ENCODE measurements at places on chromosomes 7 and 10.
A peak's percentile ranks its signal among the peaks of the same experiment; 100 is the strongest.

- DNase-seq, result no peak
These were observed 7.7 kb downstream of the SLC37A3 start for GRCh38 chr7:140390466-140391190.

- no peak for DNase-seq
These were observed 95.0 kb upstream of the DDC start for GRCh38 chr7:50660040-50660829.

DNA sequence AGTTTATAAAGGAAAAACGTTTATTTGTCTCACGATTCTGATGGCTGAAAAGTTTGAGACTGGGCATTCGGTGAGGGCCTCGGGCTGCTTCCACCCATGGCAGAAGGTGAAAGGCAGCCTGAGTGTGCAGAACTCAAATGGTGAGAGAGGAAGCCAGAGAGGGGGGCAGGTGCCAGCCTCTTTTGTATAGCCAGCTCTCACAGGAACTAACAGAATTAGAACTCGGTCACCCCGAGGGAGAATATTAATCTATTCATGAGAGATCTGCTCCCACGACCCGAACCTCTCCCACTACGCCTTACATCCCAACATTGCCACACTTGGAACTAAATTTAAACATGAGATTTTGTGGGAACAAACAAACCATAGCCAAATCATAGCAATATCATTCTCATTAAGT is 112.6 kb downstream of the ZPBP start:
- DNase-seq, result no peak

- no peak for DNase-seq
These were observed 10.4 kb downstream of the VCL start for GRCh38 chr10:74008212-74008731.

DNA sequence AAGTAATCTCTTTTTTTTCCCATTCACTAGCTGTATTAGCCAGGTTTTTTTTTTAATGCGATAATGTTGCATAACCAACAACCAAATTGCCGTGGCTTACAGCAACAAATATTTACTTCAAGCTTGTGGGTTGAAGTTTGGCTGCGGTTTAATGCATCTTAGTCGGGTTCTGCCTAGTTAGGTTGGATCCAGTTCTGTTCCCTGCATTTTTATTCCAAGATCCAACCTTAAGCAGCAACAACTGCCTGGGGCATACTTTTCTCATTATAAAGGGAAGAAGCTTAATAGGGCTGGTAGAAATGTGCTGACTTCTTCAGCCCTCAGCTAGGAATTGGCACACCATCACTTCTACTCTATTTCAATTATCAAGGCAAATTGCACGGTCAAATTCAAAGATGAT is 1115.5 kb upstream of the AUTS2 start:
- no peak for DNase-seq

DNA sequence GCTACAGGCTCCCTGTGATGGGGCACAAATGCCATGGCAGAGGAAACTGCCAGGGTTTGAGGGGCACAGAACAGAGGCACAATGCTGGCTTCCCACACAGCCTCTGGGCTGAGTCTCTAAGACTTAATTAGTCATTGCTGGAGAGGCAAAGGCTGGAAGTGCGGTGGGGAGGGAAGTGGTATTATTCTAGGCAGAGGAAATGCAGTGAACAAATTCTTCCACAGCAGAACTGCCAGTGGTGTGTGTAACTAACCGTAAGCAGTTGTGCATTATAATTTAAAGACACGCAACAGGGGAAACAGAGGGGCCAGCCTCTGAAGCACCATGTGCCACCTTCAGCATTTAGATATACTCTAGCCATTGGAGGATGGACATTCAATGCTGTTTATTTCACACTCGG is 12.8 kb downstream of the ICA1 start:
- no peak for DNase-seq

GRCh38 chr7:30869794-30870611 is 41.6 kb upstream of the AQP1 start:
- no peak for DNase-seq

DNA sequence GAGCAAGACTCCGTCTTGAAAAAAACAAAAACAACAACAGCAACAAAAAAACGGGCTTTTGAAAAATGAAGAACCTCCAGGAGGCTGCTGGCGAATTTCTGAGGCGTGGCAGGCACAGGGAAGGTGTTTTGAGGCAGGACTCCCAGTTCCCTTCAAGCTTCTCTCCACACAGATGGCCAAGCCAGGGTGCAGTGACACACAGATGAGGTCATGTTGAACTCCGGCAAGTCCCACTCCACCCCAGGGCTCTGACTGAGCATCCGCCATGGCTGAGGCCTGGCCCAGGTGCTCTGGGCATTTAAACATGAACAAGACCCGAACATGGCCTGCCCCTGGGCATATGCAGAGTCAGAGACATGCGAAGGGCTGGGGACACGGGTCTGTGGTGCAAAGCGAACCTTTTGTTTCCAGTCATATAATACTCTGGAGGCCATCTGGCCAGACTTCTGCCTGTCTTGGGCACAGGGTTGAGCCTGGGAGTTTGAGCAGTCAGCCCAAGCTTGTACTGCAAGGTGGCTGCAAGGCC is 514.6 kb upstream of the FOXK1 start:
- no peak for DNase-seq

DNA sequence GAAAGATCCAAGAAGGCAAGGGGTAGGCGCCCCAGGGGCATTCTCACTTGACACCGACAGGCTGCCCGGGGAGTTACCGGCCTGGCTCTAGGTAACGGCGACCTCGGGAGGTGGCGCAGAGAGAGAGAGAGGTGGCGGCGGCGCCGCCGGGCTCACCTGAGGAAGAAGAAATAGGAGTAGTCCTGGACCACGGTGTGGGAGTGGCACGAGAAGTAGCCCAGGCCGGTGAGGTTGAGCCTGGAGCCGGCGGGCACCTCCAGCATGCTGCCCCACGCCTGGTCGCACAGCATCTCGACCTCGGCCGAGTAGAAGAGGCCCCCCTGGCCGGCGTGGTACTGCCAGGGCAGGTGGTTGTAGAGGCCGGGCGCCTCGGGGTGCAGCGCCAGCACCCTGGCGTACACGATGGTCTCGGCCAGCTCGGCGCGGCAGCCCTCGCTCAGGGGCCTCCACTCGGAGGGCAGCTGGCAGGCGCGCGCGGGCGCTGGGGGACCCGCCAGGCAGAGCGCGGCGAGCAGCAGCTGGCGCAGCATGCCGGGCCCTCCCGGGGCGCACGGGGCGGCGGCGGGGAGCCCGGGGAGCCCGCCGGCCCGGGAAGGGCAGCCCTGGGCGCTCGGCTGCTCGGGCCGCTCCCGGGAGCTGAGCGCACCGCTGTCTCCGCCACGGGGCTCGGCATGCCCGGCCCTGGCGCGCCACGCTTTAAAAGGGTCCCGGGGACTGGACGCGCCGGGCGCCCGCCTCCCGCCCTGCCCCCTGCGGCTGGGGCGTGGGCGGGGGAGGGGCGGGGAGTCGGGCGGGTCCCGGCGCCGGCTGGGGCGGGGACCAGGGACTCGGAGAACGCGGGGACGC is at the start of gene CCDC3:
Gene CCDC3, minus strand, starts transcription at position 673 of the 846 bp plus-strand sequence. Its CDS starts 143 bp downstream, at position 530.
- DNase-seq, result no peak

DNA sequence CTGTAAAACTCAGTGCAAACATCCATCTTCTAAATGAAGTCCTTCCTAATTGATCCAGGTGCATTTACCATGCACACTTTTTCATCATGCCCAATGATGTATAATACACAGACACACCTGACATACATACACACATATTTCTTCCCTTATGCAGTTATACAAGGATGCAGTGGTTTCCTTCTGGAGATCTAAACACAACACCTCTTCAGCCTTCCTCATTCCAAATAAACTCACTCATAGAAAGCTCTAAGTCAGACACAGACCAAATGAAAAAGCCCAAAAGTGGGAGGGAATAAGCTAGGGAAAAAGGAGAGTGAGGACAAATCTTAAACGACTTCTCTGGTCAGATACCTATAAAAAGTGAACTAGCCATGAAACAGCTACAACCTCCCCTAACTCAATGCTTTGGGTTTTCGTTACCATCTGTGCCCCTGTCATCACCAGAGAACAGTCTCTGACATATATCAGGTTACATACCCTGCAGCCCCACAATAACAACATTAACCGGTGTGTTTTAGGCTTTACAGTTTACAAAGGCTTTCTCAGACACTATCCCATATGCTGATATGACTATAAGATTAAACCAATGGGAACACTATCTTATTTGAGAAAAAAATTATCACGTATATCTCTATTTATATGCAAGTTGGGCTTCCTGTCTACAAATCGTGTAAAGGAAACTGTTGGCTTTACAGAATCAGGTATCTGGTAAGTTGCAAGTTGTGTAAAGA is 675.2 kb downstream of the PHTF2 start:
- DNase-seq, result no peak

DNA sequence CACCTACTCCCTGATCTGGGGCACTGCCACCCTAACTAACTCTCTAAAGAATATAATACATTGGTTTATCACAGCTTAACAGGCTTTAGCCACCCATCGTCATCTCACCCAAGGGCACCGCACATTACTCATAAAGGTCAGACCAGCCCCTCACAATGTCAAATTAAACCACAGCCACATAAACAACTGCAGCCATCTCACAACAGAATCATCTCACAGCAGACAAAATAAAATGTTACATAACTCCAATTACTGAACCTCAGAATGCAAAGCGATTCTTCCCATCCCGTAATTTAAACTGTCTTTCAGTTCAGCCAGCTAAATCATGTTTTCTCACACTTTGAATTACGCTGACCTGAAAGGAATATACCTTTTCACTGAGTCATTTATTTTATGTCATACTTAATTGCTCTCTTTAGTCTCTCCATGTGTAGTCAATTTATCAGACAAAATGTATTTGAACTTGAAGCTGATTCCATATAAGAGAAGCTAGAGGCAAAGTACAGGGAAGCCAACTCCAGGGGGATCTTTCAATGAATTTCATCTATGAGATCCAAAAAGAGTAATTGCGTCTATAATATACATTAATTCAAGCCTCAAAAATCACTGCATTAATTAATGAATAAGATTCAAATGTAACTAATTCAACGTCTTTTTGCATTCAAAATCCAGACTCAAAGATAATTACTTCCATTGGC is 96.9 kb upstream of the NEBL start:
- no peak for DNase-seq

GRCh38 chr7:157404845-157405481 is 68.2 kb downstream of the DNAJB6 start:
- peak; percentile 67 for DNase-seq

DNA sequence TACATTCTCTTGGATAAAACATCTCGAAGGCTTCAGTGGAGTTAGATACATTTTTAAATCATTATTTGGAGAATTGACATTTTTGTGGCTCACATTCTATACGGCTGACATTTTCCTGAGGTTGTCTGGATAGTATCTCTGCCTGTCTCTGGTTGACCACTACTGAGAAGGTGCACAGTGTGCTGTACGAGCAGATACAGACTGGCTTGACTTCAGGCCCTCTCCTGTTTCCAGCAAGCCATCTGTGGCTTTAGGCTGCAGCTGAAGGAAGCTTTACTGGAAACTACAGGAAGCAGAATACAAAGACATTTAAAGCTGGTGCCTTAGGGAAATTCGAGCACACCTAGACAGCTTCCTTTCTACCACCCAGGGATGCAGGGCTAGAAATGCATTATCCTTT is 39.3 kb upstream of the RSU1 start:
- no peak for DNase-seq

- no peak for DNase-seq
These were observed 2.6 kb upstream of the ADO start for GRCh38 chr10:62801871-62802270.

- DNase-seq, result no peak
These were observed 24.7 kb upstream of the SLC18A3 start for GRCh38 chr10:49585387-49585786.

GRCh38 chr10:25694206-25694933 is 239.7 kb upstream of the MYO3A start:
- DNase-seq, result no peak

GRCh38 chr7:139902436-139903102 is 73.5 kb downstream of the TBXAS1 start:
- no peak for DNase-seq

DNA sequence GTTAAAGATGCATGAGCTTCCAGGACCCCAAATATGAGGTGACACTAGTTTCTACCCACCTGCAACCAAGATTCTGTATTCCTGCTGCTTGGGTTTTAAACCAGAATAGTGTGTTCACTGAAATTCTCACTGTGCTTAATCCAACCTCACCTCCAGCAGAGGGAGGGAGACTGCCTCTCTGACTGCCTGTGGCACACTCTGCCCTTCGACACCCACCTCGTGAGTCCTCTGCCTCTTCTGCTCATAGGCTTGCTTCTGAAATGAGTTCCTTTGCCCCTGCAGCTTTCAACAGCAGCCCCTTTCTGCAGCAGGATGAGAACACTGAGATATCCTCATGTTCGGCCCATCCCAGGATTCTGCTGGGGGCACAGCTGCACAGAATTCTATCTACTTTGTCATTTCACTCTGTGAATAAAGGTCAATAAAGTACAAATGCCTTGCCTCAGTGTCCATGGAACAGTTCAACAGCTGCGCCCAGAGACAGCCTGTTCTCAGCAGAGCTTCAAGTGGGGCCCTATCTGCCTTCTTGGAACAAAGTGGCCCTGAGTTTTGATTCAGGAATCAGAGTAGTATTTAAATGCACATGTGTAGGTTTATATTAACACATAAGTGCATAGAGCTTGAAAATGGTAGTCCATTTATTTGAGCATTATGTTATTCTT is 632.5 kb downstream of the TNS3 start:
- no peak for DNase-seq

GRCh38 chr10:6044751-6045313 is 17.3 kb downstream of the IL2RA start:
- DNase-seq, result no peak

- no peak for DNase-seq
These were observed 6.8 kb downstream of the POLM start for GRCh38 chr7:44075296-44076075.

- no peak for DNase-seq
These were observed 143.7 kb downstream of the ELMO1 start for GRCh38 chr7:37304921-37305320.

DNA sequence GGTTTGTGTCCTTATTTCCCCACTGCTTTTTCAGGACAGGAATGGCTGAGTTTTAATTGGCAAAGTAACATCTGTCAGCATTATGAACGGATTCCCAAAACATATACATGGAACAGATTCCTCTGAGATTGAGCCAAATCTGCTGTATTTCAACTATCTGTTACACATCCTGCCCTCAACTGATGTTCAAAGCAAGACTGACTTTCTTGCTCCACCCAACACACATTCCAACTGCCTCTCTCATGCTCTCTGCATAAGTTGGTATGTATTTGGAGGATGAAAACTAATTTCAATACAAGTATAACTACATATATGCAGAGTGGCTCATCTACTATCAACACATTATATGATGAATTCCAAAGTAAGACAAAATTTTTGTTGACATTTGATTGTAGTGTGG is 342.2 kb downstream of the GATA3 start:
- no peak for DNase-seq

- no peak for DNase-seq
These were observed 27.6 kb upstream of the PRKG1 start for GRCh38 chr10:51046654-51047053.

GRCh38 chr10:80443531-80443974 is 10.6 kb upstream of the TSPAN14 start:
- no peak for DNase-seq

DNA sequence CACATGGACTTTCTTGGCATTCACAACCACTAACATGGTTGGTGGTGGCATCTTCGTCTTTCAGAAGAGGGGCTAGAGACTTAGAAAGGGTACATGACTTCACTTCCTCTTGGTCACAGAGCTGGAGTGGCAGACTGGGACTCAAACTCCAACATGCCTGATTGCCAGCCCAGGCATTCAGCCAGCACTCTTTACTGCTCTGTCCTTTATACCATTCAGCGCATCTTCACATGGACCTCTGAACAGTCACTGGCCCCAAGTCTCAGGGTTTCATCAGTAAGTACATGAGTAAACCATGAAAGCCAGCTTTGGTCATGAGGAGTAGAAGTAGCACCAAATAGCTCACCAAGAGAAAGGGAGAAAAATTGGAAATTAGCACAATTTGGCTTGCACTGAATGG is 148.4 kb upstream of the KLF14 start:
- DNase-seq, result no peak
